ENCODE measurements at places on chromosomes 2 and 18.
A peak's percentile ranks its signal among the peaks of the same experiment; 100 is the strongest.

DNA sequence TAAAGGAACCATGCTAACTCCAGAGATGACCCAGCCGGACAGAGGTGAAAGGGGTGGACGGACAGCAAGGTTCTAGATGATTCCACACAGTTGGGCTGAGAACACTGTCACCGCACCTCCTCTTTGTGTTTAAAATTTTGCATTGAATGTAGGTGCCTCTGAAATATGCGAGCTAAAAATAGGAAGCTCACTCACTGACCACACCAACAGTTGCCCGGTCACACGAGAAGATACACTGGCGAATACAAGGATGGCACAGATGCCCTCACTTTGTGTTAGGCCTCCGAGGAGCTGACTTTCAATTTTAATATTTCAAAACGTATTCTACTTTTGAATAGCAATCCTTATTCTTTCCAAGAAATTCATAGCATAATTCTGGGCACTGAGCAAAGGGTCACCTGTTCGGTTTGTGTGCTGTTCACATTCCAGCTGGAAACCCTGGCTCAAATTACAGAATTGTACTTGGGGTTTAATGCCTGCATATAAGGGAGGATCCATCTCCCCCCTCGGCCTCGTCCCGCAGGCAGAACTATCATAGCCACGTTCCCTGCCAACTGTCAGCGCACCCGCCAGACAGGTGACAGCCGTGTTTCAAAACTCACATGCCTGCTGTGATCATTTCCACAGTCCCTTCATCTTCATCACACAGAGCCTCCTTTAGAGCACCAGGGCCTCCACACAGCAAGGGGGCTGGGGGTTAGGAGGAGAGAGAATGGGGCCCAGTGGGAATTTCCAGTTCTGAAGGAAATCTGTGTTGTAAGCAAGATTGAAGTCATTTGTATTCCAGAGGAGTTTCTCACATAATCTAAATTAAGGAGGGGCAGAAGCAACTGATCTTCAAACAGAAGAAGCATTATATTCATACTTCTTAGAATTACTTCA is 48.2 kb downstream of the ADI1 start:
- peak; percentile 68 for DNase-seq

DNA sequence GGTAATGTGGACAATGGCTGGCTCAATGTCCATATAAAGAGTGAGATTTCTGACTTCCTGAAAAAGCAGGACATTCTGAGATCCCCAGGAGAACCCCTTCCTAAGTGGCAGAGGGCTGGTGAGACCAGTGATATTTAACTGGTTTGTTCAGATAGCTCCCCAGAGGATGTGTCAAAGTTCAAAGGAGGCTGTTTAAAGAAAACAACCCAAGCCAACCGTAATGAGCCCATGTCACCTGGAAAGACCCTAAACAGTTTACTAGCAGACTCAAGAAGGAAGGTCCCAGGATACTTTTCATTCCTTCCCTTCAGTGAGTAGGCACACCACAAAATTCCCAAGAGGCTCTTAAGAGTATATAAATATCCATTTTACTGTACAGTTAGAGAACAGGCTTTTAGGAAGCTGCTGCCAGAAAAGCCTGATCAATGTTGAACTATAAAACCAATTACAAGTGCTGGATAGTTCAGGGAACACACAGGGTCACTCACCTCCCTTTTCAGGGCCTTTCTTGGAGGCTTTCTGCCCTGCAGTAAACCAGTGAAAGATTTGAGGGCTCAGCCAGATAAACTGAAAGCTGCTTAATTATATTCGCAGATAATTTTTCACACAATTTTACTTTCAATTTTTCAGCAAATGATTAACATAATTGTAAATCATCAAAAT is 293.5 kb downstream of the ASXL3 start:
- no peak for DNase-seq

GRCh38 chr2:130842770-130843169 is 6.1 kb downstream of the ARHGEF4 start:
- peak; percentile 9 for DNase-seq

DNA sequence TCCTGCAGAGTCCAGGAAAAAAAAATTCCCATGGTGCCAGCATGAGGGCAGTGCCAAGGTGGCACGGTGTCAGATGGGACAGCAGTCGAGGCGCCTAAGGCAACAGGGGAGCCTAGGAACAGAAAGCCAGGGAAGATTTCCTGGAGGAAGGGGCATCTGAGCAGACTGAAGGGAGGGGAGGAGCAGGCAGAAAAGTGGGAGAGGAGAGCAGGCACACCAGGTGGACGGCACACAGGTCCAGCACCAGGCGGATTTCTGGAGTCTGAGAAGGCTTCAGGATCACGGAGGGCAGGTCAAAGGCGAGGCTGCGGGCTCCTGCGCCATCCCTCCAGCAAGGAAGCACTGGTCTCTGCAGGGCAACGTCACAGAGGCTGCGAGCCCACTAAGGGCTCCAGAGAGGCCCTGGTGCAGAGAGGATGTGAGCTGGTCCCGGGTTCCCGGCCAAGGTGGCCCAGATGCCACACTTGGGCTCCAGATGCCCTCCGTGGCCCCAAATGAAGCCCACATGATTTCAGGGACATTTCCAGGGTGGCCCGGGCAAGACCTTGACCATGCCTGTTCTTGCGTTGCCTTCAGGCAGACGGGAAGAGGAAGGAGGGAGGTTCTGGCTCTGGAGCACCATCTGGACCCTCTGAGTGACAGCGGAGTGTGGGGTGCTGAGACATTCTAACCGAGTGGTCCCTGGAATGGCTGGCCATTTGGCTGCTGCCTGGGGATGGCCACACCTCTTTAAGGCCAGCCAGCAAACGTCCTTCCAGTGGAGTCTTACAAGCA is 4.1 kb downstream of the HS6ST1 start:
- DNase-seq, result peak; percentile 60

DNA sequence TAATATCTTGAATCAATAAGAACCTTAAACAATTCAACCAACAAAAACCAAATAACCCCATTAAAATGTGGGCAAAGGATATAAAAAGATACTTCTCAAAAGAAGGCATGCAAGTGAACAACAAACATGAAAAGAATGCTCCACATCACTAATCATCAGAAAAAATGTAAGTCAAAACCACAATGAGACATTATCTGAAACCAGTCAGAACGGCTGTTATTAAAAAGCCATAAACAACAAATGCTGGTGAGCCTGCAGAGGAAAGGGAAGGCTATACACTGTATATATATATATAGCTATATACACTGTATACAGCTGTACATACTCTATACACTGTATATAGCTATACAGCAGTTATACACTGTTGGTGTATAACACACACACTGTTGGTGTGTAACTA is 47.8 kb upstream of the GALNT13 start:
- no peak for DNase-seq

GRCh38 chr2:216344950-216345300 is 27.4 kb downstream of the MARCHF4 start:
- DNase-seq, result no peak

DNA sequence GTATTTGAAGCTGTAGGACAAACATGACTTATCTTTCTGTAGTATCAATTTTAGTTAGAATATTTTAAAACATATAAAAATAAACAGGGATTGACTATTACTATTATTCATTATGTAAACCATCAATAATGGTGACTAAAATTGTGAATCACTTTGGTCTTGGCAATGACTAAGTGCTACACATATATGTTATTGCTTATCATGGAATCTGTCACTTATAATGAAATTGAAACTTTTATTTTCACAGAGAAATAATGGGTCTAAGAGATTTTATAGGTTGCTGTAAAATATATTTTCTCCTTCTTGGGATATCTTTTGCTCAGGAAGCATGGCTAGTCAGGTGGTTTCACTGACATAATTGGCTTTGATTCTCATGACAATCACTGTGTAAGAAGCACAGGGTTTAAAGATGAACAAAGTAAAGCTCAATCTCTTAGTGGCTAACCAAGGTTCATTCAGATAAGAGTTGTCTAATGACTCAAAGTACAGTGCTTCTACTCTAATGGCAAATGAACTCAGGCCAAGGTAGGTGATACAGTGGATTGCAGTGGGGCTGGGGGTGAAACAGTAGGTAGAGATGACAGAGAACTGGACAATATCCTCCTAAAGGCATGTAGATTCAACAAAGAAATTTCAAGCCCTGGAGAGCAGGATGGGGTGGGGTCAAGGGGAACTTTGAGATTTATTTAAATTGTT is 98.6 kb upstream of the FANCL start:
- DNase-seq, result no peak

GRCh38 chr18:52339891-52340371 is at the start of gene DCC:
TSS of gene DCC (plus strand) at chr18:52340197. CDS start at chr18:52340788, 591 bp downstream.
- DNase-seq, result peak; percentile 54

- DNase-seq, result no peak
Measured at GRCh38 chr2:195610717-195611116, 46.3 kb upstream of the SLC39A10 start.

DNA sequence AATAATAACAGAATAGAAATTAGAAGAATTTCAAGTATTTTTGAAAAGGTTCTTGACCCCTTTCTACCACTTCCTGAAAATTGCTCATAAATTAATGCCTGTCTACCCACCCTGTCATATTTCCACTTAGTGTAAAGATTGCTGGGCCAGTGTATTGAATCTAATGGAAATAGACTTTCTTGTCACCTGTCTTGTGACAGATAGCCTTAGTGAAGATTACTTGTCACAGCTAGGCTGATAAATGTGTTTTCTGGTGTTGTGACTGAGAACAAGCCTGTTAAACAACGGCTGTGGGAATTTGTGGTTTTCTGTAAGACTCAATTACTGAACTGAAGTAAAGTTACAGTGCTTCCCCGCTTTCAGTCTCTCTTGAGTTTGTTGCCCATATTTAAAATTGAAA is 37.0 kb downstream of the PIK3C3 start:
- no peak for DNase-seq

GRCh38 chr2:29502460-29502911 is 387.3 kb downstream of the CLIP4 start:
- DNase-seq, result no peak
